CD4-positive, alpha-beta T cell treated with Interleukin-10 for 1 hour (primary cell): ENCODE measurements at places on chromosomes 3 and 15.

DNA sequence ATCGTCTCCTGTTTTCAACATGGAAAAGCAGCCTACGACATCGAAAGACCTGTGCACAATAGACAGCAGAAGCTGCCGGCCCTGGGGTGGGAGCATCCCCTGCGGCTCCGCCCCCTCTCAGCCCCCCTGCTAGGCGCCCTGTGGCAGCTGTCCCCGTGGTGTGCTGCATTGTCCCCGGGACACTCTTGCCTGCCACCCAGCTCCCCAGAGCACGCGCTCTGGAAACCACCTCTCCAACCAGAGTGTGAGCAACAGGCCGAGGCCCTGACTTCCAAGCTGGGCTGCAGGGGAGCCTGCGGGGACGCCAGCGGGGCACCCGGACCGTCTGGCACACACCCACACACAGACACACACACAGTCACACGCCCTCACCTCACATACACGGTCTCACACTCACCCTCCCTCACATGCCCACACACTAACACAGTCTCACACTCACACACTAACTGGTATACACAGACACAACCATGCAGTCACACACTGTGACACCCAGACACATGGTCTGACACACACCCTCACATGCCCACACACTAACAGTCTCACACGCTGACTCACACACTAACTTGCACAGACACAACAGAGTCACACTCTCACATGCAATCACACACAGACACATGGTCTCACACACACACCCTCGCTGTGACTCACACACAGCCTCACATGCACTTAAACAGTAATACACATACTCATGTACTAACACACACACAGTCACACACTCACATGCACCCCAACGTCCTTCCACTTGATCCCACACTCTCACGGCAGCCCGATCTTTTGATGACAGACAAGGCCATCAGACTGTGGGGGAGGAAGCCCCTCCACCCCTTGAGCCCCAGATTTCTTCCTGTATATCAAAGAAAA lies 94.7 kb downstream of the OCA2 start:
- no peak for DNase-seq

GRCh38 chr3:196440041-196440537 lies 7.9 kb upstream of the UBXN7 start:
- DNase-seq, result no peak

GRCh38 chr3:168040607-168041208 lies 55.0 kb downstream of the GOLIM4 start:
- no peak for DNase-seq

- DNase-seq, result no peak
Observed at GRCh38 chr15:66096688-66097058, 156.9 kb downstream of the MEGF11 start.

DNA sequence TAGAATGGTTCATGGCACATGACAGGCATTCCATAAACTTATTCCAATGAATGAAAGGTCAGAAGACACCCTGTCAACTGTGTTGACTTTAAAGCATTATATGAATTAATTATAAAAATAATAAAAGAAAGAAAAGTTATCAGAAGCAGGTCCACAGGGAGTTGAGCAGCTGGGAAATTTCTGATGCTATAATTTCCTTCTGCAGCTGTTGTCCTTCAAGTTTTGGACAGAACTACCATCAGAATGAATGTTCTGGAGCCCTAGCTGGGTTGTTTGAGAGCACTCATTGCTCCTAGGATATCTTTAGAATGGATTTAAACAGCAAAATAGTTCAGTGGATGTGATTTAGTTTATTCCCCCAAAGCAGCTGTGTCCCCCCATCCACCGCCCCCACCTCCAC lies 232.4 kb upstream of the PROK2 start:
- DNase-seq, result no peak

- no peak for DNase-seq
Observed at GRCh38 chr15:47407692-47408091, 309.6 kb upstream of the SEMA6D start.

DNA sequence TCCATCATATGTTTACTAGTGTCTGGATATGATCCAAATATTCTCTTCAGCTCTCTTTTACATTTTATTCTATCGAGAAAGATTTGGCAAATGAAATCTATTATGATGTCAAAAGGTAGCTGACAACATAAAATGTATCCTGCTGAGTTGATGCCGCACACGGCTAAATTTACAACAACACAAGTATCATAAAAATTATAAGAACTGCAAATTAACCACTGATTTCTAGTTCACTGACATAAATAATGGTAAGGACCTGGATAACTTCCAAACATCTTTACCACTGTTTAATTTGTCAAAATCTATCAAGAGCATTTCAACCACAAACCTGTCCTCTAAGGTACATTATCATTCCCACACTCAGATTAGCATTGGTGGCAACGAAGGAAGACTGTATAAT lies 244.5 kb downstream of the FOXP1 start:
- no peak for DNase-seq

DNA sequence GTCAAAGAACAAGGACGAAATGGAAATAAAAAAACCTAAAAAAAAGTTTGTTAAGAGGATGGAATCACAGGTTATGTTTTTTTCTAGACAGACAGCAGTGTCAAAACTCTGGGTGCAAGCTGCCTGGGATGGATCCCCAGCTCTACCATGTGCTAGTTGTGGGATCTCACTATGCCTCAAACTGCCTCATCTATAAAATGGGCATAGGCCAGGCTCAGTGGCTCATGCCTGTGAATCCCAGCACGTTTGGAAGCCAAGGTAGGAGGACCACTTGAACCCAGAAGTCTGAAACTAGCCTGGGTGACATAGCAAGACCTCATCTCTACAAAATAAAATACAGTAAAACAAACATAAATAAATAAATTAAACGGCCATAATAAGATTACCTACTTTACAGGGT lies 4.6 kb downstream of the PLD1 start:
- no peak for DNase-seq

DNA sequence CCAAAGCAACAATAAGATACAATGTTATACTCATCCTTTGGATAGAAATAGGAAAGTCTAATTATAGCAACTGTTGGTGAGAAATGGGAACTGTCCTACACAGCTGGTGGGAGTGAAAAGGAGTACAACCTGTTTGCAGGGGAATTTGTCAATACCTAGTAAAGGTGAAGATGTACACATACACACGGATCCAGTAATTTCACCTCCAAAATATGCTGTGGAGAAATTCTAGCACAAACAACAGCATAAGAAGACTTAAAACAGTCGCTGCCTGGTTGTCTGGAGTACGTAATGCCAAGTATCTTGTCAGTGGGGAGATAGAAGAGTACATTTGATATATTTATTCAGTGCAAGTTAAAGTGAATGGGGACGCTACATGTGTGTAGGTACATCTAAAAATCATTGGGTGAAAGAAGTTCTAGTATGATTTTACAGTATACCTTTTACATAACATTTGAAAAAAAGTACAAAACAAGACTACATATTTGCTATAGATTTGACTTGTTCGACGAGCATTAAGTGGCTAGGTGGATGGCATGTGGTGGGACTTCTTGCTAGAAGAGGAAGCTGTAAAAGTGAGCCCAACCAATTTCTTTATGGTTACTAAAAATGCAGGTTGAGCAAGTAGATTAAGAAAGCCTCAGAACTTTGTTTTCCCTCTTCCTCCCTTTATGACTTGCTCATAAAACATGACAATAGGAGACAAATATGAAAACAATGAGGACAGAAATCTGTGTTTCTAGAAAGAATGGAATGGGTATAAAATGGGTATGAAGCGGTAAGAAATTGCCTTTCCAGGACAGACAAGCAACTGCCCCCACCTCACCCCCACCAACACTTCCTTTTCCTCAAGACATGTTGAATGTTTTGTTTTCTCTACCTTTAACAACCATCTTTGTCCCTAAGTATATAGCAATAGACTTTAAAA lies 50.2 kb upstream of the CCR4 start:
- no peak for DNase-seq

GRCh38 chr3:165742351-165742750 lies 94.9 kb downstream of the BCHE start:
- DNase-seq, result no peak

DNA sequence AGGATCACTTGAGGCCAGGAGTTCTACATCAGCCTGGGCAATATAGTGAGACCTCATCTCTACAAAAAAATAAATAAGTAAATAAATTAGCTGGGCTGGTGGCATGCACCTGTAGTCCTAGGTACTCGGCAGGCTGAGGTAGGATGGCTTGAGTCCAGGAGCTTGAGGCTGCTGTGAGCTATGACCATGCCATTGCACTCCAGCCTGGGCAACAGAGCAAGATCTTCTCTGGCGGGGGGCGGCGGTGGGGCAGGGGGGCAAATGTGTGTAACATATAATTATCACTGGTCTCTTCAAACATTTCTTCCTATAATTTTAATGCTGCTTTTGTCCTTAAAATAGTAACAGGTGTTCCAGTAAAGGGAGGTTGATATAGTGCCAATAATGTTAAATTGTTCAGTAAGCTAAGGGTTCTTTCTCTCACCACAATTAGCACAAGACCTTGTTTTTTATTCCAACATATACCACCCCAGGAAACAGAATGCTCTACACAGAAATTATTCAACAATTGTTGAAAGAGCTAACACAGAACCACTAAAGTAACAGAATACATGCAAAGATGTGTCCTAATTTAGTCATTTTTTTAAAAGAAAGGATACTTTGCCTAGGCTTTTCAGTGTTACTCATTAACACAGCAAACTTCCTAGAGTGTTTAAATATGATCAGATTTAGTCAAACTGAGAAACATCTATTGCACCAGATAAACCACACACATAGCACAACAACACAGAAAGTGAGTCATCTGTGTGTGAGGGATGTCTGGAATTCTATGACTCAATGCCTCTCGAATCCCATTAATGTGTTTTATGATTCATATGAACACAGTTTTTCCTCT lies 29.1 kb downstream of the ANKRD28 start:
- DNase-seq, result no peak

DNA sequence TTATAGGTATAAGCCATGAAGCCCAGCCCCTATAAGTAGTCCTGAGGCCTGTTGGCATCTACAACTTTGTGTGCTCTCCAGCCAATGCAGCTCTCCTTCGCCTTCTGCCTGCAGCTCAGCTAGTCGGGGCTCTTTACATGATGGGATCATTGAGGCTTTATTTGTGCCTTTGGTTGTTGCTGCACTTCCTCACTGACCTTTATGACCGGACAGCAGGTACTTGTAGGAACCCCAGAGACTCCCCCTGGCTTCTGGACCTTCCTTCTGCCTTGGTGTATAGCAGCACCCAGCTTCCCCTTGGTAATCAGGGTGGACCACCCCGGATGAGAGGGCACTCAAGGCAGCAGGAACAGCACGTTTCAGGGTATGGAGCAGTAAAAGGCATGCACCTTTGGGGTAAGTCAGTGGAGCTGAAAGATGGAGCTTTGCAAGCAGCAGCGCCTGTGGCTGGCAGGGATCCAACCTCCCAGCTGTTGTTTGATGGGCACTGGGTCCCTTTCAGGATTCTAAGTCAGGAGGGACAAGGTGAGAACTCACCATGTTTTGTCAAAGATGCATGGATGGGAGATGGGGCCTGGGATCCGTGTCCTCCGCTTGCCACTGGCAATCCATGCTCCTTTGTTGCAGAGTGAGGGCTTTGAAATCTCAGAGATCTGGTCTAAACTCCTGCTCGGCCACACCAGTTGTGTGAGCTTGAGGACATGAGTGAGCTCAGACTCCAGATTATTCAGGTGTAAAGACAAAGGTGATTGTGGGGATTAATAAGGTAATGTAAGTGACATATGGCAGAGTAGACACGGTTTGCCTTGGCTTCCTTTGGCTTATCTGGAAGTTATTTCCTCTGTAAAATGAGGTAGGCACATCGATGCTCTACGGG lies 65.1 kb upstream of the KLF13 start:
- DNase-seq, result no peak

- DNase-seq, result no peak
Observed at GRCh38 chr3:151477591-151478334, 16.9 kb upstream of the IGSF10 start.

DNA sequence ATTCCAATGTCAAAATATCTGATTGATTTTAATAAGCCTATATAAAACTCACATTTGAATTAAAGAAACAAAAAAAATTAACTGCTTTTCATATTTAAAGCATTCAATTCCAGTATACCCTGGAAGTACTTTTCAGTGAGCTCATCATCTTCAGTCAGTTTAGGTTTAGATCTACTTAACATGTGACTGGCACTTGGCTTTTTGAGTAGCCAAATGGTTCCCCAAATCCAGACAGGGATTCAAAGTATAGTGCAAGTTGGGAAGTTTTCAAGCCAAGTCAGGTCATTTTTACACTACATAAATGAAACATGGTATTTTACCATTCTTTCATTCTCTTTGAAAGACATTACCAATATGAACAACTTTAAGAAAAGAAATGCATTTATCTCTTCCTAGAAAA lies 57.5 kb downstream of the ATP8B4 start:
- no peak for DNase-seq

GRCh38 chr15:65050270-65050669 lies 5.1 kb downstream of the SLC51B start:
- no peak for DNase-seq

GRCh38 chr3:16511681-16512434 lies 1.6 kb downstream of the RFTN1 start:
- DNase-seq, result peak; percentile 78

GRCh38 chr15:67828278-67828968 lies 3.1 kb downstream of the SKOR1 start:
- DNase-seq, result no peak

DNA sequence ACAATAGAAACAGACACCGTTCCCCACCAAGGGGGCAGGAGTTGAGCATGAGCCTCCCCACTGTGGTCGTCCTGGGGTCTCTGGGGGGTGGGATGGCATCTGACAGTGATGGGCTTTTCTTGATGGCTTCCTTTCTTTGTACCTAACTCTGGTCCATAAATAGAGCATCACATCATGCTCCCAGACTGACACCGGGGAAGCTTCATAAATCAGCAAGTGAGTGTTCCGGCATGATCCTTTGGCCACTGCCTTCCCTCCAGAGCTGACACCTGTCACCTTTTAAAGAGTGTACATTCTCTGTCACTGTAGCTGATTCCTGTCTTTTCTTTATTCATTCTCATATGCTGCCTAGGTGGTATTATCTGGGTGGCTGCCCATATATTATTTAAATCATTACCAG lies 129.9 kb downstream of the ROBO2 start:
- DNase-seq, result no peak

GRCh38 chr3:99920481-99921376 lies 103.1 kb downstream of the CMSS1 start:
- no peak for DNase-seq

DNA sequence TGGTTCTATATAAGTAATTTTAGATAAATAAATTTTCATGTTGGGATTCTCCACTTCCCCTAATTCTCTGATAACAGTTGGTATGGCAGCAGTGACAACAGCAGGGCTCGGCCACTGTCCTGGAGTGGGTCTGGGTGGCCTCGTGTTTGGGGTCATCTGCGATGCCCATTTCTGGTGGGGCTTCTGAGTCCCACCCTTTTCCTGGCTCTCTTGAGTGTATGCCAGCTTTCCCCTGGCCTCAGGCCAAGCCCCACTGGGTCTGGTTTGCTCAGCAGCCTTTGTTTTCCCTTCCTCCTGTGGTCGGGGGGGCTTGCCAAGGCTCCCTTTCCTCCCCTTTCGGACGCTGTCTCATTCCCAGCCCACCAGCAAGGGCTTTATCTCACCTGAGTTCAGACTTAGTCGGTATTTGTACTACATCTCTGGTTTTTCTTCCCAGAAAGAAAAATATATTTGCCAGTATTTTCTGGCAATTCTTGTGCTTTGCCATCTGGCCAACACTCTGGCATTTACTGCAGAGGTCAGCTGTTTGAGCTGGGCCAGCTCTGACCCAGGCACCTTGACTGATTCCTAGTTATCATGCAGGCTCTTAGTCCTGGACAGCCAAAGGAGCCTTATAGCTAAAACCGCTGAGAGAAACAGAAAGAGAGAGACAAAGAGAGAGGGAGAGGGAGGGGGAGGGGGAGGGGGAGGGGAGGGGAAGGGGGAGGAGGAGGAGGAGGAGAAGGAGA lies 35.2 kb downstream of the MYZAP start:
- DNase-seq, result no peak
